Astrocyte of the spinal cord (primary cell): ENCODE measurements at places on chromosomes 2 and 18.
A peak's percentile ranks its signal among the peaks of the same experiment; 100 is the strongest.

GRCh38 chr2:120064664-120065063 lies 51.8 kb downstream of the EPB41L5 start:
- DNase-seq = peak; percentile 5

DNA sequence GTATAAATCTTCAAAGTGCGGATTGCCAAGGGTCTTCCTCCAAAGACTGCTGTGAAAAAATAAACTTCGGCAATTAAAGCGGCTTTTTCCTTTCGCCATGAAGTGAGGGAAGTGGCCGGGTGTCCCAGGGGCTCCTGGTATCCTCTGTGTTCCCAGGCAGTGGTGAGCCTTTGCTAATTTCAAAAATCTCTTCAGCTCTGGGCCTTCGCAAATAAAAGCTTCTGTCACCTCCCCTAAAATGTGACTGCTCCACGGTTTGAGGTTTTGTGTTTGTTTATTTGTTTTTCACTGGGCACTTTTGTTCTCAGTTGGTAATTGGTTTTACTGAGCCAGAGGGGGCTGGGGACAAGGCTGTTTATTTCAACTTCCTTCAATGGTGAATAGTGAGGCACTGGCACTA lies 270.1 kb upstream of the POU3F3 start:
- no peak for DNase-seq

DNA sequence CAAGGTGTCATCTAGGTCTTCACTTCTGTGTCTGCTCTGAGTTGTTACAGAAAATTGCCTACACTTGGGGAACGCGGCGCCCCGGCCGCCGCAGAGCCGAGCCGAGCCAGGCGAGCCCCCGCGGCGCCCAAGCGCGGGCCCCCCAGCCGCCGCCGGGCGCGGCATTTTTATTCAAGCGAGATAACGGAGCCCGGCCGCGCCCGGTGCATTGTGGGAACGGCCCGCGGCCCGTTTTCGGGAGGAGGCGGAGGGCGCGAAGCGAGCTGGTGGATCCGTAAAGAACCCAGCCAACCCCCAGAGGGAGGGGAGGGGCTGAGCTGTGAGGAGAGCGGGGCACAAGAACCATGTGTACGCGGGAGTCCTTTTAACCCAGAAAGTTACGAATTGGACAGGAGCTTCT lies 191.8 kb downstream of the FTCDNL1 start:
- peak; percentile 38 for DNase-seq

GRCh38 chr18:48851599-48851960 lies 99.2 kb downstream of the SMAD7 start:
- no peak for DNase-seq

GRCh38 chr2:236265675-236266074 lies 1.5 kb upstream of the ASB18 start:
- DNase-seq = no peak

DNA sequence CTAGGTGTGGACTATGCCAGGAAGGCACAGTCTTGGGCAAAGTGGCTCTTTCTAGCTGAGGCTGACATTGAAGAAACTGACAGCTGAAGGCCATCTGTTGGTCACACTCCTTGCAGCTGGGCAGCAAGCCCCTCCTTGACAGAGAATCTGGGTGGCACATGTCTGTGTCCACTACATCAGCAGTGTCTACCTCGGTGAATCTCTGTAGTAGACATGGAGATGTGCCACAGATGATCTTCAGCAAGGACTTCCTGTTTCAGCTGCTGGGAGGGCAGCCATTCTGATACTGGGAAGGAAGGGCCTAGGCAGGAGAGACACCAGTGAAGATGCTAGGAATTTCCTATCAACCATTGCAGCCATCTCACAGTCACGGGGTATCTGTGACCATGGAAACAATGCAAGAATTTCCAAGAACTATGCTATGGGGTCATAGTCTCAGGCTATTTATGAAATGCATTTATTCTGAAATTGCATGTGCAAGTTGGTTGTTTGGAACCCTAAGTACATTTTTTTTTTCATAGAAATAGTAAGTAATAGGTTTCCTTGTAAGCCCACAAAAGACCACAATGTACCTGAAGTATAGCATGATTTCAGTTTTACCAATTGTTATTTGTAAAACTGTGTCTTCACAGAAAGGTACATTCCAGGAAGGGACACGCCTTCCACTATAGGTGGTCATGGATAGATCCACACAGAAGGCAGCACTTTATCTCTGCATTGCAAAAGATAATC lies 63.8 kb upstream of the DARS1 start:
- no peak for DNase-seq

DNA sequence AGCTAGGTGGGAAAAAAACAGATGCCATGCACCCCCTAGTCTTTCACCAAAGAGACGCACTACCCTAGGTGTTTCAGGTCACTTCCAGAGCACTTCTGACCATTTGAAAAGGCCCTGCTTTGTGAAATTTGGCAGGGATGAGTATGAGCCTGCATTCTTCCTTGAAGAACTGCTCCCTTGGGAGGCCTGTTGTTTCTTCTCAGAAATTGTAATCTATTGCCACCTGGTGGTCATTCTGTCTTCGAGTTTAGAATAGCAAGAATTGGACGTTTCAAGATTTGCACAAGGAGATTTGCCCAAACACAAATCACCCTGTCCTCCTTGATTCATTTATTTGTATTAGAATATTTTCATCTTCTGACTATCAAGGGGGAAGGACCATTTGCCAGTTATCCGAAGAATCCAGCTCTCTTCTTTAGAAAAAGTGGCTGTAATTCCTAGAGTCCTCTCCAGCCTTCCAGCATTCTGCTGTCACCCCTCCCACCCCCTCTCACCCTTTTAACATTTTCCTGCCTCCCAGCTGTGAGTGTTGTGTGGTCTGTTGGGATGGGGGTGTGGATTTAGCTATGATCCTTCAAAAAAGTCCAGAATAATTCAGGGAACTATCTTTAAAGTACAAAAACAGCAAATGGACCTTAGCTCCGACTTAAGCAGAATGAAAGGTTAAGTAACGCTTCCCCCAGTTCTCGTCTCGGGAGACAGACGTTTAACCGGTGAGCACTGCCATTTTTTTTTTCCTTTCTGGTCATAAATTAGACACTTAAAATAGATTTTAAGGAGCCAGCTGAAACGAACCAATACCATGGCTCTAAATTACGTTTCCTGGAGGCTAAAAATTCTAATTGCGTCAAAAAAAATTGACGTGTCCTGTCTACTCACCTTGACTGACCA lies 3.7 kb upstream of the GAD1 start:
- peak; percentile 86 for DNase-seq

DNA sequence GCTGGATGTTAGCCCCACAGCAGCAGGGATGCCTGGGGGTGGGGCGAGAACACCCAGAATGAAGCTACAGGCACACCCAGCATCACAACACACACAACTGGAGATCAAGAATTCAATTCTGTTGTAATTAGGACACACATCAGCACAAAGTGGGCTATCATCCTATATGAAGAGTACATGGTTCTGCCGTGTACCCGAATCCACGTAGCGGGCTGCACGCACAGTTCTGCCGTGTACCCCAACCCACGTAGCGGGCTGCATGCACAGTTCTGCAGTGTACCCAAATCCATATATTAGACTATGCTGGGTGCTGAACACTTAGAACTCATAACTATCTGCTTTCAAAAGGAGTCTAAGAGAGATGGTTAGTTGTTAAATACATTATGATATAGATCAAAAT lies 86.5 kb downstream of the EIPR1 start:
- no peak for DNase-seq
